NCI-H1105 treated with DMSO at 0.1 percent for 48 hours (cell line): ENCODE measurements at places on chromosomes 3 and 15.

DNA sequence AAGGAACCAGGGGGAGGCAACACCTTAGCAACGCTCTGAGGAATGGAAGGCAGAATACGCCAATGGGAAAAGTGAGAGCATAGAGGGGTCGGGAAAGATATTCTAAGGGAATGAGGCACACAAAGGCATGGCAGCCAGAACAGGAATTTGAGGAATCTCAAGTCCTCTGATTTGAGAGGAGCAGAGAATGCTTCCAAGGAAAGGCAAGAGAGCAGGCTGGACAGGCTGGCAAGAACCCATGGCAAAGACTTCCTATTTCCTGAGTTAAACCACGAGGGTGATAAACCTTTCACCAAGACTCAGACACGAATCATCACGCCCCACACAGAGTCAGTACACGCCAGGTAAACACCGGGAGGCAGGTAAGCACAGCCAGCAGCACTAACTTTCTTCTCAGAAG lies 109.8 kb downstream of the IGF2BP2 start:
- DNase-seq = no peak

DNA sequence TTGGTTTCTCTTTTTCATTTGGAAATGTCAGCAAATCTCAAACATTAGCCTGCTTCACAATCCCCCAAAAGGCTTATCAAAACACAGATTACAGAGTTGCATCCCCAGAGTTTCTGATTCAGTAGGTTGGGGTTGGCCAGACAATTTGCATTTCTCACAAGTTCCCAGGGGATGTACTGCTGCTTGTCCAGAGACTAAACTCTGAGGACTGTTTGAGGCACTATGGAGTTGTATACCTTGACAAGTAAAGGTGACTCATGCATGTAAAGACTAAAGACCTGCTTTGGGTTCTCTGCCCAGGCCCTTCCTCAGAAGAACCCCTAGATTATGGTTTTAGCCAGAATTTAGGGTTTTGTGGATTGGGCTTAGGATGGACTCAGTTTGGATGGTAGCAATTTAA lies 151.1 kb upstream of the ARHGEF26 start:
- no peak for DNase-seq

- no peak for DNase-seq
Measured at GRCh38 chr3:141321109-141321497, 47.2 kb upstream of the ZBTB38 start.

- DNase-seq = no peak
Measured at GRCh38 chr3:105093371-105094252, 273.1 kb upstream of the ALCAM start.

- DNase-seq = no peak
Measured at GRCh38 chr3:194095902-194096301, 40.0 kb upstream of the HES1 start.

GRCh38 chr3:127629467-127630403 lies 750 bp downstream of the PODXL2 start:
- no peak for DNase-seq

DNA sequence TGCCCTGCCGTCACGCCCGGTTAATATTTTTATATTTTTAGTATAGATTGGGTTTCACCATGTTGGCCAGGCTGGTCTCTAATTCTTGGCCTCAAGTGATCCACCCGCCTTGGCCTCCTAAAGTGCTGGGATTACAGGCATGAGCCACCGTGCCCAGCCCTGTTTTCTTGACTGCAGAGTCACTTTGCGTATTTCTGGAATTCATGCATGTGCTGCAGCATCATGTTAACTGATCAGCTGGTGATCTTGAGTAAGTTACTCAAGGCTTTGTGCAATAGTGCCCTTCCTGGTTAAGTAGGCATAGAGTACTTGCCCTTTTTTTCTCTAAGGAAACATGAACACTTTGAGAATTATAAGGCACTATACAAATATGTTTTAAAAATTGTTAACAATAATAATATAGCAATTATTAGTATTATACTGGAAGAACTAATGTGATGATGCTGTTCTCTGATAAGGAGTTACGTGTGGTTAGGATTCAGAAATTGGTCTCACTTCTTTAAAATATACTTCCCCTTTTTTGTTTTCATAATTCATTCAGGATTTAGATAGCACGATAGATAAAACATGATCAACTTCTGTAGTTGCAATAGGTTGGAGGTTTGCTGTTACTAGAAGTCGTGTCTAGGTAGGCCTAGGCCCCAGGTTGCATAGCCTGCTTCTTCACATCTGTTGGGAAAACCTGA lies 33.6 kb downstream of the GPR171 start:
- no peak for DNase-seq

GRCh38 chr3:23948761-23949160 lies 3.7 kb downstream of the NR1D2 start:
- no peak for DNase-seq

DNA sequence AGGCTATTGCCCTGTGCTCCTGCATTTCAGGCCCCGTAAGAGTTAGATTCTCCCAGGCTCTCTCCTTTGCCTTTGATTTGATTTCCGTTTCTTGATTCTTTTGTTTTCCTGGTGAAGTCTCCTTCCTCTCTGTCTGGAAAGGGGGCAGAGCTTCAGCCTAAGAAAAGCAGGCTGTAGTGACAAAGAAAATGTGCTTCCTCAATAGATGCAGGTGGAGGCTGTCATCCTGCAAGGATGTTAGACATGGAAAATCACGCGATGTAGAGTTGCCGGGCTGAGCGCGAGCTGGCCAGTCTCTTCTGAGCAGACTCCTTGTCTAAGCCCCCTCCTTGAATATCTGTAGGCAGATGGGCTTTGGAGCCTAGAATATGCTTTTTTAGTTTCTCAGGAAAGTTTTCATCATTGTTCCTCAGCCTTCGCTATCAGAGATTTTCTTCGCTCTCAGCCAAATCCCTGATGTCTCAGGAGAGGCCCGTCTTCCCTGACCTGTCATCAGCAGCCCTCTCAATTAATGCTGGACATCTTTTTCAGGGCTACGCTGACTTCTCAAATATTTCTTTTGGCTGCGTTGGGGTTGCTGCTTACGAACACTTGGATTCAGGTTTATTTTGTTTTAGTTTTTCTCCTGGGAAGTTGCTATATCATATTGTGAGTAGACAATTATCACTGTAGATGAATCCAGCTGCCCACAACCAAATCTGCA lies 163.6 kb downstream of the ITPR1 start:
- DNase-seq = no peak

GRCh38 chr15:32718821-32719716 lies 1.3 kb downstream of the GREM1 start:
- no peak for DNase-seq

DNA sequence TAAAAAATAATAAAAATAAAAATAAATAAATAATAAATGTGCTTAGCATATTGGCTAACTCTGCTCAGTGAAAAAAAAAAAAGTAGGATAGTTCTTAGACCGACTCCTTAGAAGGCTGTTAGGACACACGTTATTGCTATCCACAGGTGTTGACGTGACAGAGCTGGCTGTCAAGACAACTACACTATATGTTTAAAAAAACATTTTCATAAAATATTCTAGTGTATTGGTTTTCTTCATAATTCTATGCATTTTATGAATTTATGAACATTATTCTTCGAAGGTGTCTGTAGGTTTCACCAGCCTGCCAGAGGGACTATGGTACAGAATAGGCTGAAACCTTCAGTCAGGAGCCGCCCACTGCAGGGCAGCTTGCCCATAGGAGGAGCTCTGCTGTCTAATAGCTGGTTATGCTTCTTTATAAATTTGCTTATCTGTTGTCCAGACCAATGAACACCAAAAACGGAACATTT lies 9.2 kb downstream of the TM4SF1 start:
- no peak for DNase-seq

DNA sequence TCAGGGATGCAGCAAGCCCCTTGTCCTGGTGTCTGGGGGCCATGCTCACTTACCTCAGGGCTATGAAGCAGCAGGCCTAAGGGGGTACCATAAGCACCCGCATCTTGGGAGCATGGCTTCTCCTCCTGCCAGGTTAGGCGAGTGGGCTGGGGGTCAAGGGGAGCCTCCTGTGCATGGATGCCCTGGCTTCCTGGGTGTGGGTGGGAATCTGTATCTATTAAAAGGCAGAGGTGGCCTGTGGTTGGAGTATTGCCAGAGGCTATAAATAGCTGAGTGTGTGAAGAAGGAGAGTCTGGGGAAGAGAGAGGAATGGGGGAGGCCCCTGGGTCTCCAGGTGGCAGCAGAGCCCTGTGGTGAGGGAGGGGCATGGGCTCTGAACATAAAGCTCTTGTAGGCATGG lies 19.5 kb downstream of the ACVR2B start:
- DNase-seq = peak; percentile 31
